ENCODE measurements at places on chromosomes 5 and 9.

GRCh38 chr5:59584858-59585846 is 308.4 kb downstream of the PDE4D start:
- no peak for DNase-seq

- DNase-seq: no peak
Observed at GRCh38 chr5:130777794-130778193, 387.3 kb downstream of the HINT1 start.

- peak; percentile 34 for DNase-seq
Observed at GRCh38 chr9:33189331-33189791, 22.2 kb upstream of the B4GALT1 start.

DNA sequence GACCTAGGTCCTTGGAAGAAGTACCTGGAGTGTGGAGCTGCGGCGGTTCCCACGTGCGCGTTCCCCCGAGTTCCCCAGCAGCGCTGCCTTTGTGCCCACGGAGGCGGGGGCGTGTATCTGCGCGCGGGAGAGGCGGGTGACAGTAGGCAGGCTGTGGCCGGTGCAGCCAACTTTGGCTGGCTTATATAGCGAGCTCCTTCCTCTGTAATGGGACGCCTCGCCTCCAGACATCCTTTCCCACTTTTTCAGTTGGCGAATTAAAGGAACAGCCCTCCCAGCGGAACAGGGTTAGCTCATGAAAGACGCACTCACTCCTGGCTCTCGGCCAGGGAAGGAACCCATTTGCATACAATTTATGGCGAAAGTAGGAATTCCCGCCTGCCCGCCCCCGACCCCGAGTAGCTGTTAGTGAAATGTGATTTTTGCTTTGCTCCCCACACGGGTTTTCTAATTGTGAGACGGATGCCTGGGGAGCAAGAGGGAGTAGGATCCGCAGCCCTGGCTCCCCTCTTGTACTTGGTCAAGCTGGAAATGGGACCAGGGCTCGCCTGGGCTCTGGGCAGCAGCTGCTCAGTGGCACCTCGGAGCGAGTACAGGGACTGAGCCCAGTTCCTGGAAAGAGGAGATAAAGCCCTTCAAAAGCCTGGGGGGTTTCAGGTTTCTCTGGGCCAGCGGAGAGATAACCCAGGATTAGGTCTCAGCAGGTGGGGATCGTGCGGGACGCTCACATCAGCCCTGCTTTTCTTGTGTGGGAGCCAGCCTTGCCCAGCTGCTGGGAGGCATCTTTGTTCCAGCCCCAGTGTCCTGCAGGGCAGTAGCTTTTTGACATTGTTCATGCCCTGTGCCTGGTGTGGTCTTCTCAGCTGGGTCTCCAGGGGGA is at the start of gene TNC:
Gene TNC, minus strand, starts transcription at position 159 of the 880 bp plus-strand sequence. CDS start 27,139 bp downstream, outside the sequence.
- peak; percentile 91 for DNase-seq

DNA sequence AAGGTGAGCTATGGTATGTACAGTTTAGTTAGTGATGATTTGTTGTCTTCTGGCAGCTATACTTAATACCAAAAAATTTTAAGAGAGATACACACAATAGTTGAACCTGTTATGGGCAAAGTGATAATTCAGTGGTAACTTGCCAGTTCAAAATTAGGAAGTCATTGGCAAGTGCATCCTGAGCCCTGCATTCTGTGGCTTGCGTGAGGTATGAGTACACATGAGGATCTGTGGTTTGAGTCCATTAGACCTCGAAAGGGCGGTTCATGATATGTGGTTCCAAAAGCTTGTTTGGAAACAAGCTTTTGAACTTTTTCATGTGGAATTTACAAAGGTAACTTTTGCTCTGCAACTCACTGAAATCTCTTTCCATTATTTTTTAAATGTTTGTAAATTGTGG is 47.0 kb downstream of the GPR21 start:
- no peak for DNase-seq

DNA sequence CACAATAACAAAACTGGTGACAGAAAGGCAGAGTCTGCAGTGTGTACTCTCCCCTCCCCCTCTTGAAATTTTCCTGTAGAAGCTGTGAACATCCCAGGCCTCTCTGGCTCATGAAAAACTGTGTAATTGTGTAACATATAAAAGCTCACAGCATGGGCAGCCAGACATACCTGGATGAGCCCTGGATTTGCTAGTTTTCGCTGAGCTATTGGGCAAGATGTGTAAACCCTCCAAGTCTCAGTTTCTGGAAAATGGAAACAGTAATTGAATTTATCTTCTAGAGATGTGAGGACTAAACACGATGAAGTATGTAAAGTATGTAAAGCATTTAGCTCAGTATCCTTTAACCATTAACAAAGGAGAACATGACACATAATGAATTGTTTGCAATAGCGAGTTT is 143.2 kb upstream of the ANKH start:
- no peak for DNase-seq

DNA sequence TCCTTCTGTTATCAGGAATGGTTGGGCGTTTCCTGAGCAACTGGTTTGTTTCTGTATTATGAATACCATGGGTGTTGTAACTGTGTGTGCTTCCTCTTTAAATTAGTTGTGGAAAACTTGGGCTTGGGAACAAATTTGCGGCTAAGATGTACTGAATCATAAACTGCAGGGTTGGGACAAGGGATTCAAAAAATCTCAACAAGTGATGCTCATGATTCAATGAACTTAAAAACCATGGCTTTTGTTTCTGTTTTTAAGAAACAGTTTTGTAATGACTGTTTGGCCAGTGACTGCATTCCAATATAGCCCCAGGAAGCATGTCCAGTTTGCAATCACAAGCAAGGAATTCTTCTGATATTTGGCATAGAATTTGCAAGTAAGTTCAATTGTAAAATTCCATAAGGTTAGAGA is 657.5 kb upstream of the WWC1 start:
- no peak for DNase-seq

DNA sequence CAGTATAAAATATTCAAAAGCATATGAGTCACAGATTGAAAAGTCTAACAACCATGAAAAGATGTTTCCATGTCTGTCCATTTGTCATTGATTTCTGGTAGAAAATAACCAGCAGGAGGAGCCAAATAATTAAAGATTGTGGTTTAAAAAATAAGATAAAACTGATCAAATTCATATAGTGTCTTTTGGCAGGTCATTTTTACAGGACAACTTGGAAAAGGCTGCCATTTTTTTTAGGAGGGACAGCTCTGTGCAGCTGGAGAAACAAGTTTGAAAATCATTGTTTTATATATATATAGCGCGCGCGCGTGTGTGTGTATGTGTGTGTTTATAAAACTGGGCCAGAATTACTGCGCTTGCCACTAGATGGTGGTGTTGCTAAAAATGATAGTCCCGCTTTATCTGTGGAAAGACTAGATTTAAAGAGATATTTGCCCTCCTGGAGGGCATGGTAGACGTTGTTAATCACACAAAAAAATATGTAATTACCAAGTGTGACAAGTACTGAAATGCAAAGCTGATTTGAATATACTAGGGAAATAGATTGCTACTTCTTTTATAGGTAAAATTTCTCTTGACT is 1.3 kb upstream of the TRMO start:
- peak; percentile 56 for DNase-seq

DNA sequence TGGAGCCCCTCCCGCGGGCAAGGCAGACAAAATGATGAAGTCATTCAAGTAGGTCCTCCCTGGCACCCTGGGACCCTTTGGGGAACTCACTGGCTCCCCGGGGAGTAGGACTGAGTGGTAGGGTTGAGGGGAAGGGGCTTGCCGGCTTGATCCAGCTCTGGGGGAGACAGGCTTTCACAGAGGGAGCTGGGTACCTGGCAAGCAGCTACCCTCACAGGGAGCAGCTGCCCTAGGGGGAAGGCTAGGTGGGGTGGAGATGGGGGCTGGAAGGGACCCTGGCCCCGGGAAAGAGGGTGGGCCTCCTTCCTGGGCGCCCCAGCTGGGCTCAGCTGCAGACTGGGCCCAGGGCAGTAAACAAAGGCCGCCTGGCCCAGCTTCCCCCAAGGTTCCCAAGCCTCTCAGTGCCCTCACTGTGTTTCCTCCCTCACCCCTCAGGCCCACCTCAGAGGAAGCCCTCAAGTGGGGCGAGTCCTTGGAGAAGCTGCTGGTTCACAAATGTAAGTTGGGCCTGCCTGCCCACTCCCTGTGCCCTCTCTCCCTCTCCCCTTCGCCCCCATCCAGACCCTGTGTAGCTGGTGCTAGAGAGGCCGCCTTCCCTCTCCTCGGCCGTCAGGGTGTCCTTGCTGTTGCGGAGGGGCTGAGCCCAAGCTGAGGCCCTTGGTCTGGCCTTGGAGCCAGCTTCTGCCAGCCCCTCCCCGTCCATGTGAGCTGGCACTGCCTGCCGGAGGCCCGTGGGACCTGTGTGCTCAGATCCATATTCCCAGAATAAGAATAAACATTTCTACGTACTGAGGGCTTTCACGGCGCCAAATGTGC is 131.2 kb downstream of the RGS3 start:
- no peak for DNase-seq

DNA sequence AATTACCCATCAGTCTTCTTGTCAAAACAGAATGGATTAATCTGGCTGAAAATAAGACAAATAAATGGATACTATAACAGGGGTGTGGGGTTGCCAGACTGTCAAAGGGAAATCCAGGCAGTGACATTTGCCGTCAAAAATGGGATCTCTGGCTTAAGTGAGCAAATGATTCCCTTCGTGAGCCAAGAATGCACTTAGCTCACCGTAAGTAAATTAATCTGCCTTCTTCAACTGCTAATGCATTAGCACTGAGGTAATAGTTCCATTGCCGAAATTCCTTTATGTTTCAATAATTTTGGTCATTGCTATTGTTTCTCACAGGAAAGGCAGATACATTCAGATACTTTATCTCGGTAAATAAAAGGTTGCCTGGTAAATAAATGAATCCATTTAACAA is 377.8 kb downstream of the KIAA0825 start:
- no peak for DNase-seq

GRCh38 chr5:81829242-81829641 is 78.3 kb upstream of the SSBP2 start:
- no peak for DNase-seq

DNA sequence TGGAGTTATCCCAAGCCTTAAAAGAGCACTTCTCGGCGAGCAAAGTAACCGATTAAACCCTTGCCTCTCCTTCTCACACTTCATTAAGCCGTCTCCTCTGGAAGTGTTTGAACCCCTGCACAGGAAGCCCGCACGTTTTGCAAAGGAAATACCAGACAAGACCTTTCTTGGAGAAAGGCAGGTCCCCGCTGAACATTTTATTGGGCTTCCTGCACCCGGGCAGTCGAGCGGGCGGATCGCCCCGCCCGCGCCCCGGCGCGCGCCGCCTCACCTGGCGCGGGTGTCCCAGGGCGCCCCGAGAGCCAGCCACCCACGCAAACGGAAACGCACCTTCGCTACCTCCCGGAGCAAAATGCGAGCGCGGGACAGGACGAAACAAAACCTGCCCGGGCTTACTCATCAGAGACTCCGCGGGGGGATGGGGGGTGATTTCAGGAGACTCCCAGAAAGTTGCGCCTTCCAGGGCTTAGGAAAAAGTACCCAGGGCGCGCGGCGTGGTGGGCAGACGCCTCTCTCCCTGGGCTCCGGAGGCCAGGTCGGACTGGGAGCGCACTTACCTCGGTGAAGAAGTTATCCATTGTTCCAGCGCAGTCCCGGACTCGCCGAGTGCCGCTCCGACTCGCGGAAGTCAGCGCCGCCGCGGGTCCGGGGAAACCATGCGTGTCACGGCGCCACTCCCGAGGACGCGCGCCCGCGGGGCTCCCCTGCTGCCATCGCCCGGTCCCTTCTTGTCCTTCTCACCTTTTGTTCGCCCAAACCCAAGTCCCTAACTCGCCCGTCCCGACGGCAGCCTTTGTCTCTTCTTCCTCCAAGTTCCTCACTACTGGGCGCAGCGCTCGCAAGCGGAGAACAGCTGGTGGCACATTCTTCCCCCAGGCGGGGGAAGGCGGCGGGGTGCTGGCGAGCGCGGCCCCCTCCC is 598 bp downstream of the MYO10 start:
- DNase-seq: peak; percentile 56

DNA sequence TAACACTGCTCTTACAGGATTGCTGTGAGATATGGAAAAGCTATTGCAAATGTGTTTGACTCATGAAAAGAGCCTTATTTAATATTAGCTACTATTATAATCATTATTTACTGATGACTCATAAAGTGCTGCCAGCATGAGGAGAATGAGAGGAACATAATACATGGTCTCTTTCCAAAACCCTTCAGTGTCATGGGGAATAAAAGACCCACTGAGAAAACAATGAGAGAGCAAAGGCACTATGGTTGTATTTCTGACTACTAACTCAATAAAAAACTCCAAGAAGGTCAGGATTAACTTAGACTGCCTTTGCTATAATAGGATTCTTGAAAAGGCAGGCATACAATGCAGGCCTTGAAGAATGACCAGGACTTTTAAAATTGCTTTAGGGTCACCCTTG is 633.5 kb downstream of the DTWD2 start:
- DNase-seq: no peak

GRCh38 chr9:81980568-81980967 is 8.0 kb upstream of the SPATA31D1 start:
- no peak for DNase-seq

DNA sequence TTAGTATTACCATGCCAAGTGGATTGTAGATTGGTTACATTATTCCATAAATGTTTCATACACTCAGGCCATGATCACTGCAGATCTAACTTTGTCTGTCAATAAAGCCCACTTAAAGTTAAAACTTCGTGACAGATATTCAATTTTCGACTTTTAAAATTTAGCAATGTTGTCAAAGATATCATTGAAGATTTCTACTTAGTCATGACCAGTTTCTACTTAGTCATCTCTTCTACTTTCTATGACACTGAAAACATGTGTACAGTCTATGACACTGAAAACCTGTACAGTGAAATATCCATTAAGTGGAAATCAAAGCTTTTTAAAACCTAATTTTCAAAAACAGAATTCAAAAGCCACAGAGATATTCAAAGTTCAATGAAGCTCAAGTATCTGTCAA is 258.2 kb downstream of the MCTP1 start:
- no peak for DNase-seq

GRCh38 chr9:81581986-81582385 is 107.4 kb downstream of the TLE1 start:
- DNase-seq: no peak

- no peak for DNase-seq
Observed at GRCh38 chr9:103702572-103702971, 391.5 kb upstream of the SMC2 start.

DNA sequence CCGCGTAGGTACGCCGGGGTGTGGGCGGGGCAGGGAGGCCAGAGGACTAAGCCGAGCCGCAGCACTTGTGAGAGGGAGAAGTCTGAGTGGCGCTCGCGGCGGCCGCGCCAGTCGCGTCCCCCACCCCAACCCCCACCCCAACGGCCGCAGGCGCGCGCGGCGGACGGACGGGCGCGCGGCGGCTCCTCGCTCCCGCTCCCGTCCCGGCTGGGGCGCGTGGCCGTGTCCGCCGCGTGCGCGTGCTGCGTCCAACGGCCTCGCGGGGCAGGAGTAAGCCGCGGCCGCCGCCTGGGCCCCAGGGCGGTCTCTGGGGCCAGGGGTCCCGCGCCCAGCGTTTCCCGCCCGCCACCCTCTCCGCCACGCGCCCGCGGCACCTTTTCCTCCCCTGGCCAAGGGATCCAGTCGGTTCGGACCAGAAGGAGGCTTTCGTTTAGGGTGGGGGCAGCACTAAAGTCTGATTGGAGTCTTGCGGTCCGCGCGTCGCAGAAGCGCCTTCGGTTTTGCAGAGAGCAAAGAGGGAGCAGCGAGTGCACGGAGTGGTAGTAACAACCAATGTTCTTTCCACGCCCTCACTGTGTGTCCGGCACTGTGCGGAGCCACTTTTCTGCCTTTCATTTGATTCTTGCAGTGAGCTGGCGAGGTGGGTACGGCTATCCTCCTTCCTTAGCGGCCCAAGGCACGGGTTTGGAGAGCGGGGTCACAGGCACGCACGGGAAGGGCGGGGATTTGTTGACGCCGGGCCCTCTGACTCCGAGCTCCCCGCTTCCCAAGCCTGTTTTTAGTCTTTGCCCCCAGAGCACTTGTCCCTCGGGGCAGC is 483 bp downstream of the G3BP1 start:
- DNase-seq: peak; percentile 80

- peak; percentile 63 for DNase-seq
Observed at GRCh38 chr5:151205411-151205810, 18.5 kb downstream of the CCDC69 start.

Measured in ELF-1 (cell line).